CD14-positive monocyte (primary cell): ENCODE measurements at places on chromosomes 2 and 18. TPM values are rescaled to one million over a fixed set of nuclear protein-coding genes. Genes with fewer than 3 reads are reported as not detected.

DNA sequence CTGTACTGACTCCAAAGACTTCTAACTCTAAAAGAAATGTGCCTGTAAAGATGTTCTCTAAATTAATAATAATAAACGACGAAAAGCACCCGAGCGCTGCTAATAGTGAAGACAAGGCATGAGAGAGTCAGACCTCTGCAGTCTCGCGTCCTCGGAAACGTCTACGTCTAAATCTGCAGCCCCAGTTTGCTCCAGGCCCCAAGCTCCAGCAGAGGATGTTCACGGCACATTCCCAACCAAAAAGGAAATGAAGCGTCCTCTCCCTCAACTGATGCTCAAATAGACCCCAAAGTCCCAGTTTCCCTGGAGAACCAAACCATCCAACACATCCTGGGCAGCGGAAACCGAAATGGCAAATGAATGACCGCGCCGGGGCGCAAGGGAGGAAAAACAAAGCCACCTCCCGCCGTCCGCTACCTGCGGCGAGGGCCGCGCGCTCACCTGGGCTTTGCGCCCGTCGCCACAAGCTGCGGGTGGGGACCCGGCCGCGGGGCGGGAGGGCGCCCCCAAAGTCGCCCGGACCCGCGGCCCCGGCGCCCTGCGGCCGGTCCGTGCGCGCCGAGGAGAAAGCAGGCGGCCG, 47.1 kb upstream of the CCDC150 start:
- peaks cover 4% of the 10 kb centered on the region for H3K4me1 ChIP-seq
- H3K36me3 ChIP-seq: no peaks in the 10 kb centered on the region
- H3K27me3 ChIP-seq: peaks cover 65% of the 10 kb centered on the region

GRCh38 chr18:21513292-21513691, 87.2 kb downstream of the ESCO1 start:
- H3K4me1 ChIP-seq: no peaks in the 10 kb centered on the region
- no peaks in the 10 kb centered on the region for H3K27me3 ChIP-seq
- H3K4me3 ChIP-seq: no peak overlapping the region
- DNase-seq: no peak
- no peak overlapping the region for H3K27ac ChIP-seq

- DNase-seq: no peak
- no peak overlapping the region for H3K27ac ChIP-seq
- no peaks in the 10 kb centered on the region for H3K4me1 ChIP-seq
- H3K36me3 ChIP-seq: no peaks in the 10 kb centered on the region
- H3K4me3 ChIP-seq: no peak overlapping the region
- H3K27me3 ChIP-seq: no peaks in the 10 kb centered on the region
These were observed 928.7 kb downstream of the SLC4A3 start for GRCh38 chr2:220555961-220556630.

- H3K27me3 ChIP-seq: no peaks in the 10 kb centered on the region
- no peak overlapping the region for H3K27ac ChIP-seq
- H3K4me3 ChIP-seq: no peak overlapping the region
- H3K4me1 ChIP-seq: no peaks in the 10 kb centered on the region
- DNase-seq: no peak
These were observed 2.3 kb upstream of the ACTG2 start for GRCh38 chr2:73890301-73891092.

- H3K27me3 ChIP-seq: no peaks in the 10 kb centered on the region
- no peak overlapping the region for H3K4me3 ChIP-seq
- H3K36me3 ChIP-seq: no peaks in the 10 kb centered on the region
- DNase-seq: no peak
- H3K4me1 ChIP-seq: no peaks in the 10 kb centered on the region
These were observed 13.2 kb downstream of the SLC9A2 start for GRCh38 chr2:102632380-102633175.

DNA sequence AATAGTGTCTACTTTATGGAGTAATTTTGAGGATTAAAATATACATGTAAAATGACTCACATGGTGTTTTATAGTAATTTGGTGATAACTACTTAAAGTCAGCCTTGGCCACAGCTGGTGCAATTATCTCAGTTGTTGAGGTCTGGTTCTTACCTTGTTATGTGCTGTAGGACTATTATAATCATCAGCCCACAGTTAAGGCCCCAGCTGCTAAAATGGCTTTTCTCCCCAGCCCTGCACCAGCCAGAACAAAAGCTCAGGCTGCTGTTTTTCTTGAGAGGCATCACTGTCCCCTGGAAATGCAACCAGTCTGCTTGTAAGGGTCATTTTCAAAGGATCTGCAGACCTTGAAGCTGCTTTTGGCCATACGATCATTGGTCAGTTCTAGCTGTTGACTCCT, 283.3 kb upstream of the THUMPD2 start:
- no peaks in the 10 kb centered on the region for H3K36me3 ChIP-seq
- no peak overlapping the region for H3K27ac ChIP-seq
- no peaks in the 10 kb centered on the region for H3K4me1 ChIP-seq
- no peak overlapping the region for H3K4me3 ChIP-seq
- no peak for DNase-seq

- no peak for DNase-seq
- no peaks in the 10 kb centered on the region for H3K27me3 ChIP-seq
- peaks cover 23% of the 10 kb centered on the region for H3K4me1 ChIP-seq
- no peak overlapping the region for H3K27ac ChIP-seq
- H3K36me3 ChIP-seq: no peaks in the 10 kb centered on the region
These were observed 2.8 kb downstream of the MSH2 start for GRCh38 chr2:47405757-47406156.

DNA sequence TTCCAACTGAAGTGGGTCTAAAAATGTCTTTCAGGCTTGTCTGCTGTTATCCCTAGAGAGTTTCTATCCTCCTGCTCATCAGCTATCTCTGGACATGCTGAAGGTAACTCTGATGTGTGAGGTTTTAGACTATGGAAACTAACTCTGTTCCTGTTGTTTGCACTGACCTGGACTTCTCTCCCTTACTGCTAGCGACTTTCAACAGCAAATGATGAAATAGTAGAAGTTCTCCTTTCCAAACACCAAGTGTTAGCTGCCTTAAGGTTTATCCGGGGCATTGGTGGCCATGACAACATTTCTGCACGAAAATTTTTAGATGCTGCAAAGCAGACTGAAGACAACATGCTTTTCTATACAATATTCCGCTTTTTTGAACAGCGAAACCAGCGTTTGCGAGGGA, 26.9 kb downstream of the RMC1 start:
- DNase-seq: peak; percentile 36
- H3K4me3 ChIP-seq: no peak overlapping the region
- H3K27ac ChIP-seq: no peak overlapping the region
- no peaks in the 10 kb centered on the region for H3K27me3 ChIP-seq
- H3K36me3 ChIP-seq: peaks cover 98% of the 10 kb centered on the region

DNA sequence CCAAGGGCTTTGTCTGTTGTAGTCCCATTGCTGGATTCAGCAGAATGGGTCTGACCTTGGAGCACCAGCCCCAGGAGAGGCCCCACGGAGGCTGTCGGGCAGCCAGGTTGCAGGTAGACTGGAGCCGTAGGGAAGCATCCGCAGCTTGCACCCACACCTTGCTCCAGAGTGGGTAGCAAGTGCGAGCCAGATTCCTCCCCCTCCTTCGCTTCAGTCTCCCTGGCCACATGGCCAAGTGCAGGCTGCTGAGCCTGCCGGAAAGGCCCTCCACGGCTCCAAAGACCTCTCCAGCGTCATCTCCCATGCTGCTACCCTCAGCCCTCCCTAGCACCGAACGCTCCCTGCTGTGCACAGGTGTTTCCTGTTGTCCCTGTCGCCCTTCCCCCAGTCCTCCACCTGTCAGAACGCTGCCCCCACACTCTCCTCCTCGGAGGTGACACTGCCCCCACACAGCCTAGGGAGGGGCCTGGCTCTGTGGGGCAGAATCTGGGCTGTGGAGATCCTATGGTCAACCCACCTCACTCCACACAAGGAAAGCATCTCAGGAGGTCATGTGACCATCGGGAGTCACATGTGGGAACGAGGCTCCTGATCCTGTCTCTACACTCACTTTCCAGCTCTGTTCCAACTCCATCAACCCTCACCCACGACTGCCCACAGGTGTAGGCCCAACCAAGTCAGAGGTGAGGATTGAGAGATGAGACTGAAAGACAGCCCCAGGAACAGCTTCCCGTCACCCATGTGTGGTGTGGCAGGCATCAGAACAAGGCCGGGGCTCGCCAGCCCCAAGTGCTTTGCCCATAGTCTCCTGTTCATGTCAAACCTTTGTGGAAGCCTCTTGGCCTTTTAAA, 8.3 kb downstream of the KCNF1 start:
- H3K27me3 ChIP-seq: peaks cover 7% of the 10 kb centered on the region
- no peaks in the 10 kb centered on the region for H3K36me3 ChIP-seq
- no peak overlapping the region for H3K27ac ChIP-seq
- H3K4me1 ChIP-seq: no peaks in the 10 kb centered on the region
- DNase-seq: no peak

DNA sequence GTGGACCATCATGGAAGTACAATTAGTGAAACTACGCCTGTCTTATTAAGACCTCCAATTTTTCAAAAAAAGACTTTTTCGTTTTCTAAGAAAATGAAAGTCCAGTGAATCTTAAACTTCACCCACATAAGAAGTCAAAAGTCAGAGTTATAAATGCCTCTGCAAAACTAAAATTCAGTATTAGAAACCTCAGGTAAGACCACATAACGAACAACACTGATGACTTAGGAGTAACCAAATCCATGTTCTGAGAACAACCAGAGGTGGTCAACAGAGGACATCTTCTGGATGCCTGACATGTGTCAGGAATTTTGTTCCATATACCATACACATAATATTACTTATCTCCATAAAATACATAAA, 62.4 kb downstream of the RPL31 start:
- H3K27ac ChIP-seq: no peak overlapping the region
- DNase-seq: no peak
- no peaks in the 10 kb centered on the region for H3K27me3 ChIP-seq
- H3K4me3 ChIP-seq: no peak overlapping the region

- H3K36me3 ChIP-seq: no peaks in the 10 kb centered on the region
- no peak overlapping the region for H3K4me3 ChIP-seq
- H3K27ac ChIP-seq: no peak overlapping the region
- H3K27me3 ChIP-seq: peaks cover 14% of the 10 kb centered on the region
- no peak for DNase-seq
These were observed 3.3 kb downstream of the BOK start for GRCh38 chr2:241561832-241562231.

DNA sequence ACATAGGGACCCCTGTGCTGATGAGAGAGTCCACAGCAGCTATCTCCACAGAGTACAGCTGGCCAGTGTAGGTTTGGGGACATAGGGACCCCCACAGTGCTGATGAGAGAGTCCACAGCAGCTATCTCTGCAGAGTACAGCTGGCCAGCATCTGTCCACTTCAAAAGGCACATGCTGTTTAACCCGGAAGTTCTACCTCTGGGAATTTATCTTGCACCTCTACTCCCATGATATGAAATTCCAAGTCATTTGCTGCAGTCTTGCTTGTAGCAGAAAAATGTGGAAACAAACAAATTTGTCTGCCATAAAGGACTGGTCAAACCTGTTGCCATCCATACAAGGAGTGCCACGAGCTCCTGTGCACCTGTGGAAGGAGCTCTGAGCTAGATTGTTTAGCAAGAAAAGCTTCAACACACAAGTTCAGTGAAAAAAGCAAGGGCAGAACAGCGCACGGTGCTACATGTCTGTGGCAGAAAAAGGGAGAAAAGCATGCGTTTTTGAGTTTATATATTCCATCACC, 33.1 kb downstream of the LRRFIP1 start:
- no peak for DNase-seq
- no peak overlapping the region for H3K27ac ChIP-seq
- H3K36me3 ChIP-seq: no peaks in the 10 kb centered on the region
- no peaks in the 10 kb centered on the region for H3K27me3 ChIP-seq
- peaks cover 21% of the 10 kb centered on the region for H3K4me1 ChIP-seq

DNA sequence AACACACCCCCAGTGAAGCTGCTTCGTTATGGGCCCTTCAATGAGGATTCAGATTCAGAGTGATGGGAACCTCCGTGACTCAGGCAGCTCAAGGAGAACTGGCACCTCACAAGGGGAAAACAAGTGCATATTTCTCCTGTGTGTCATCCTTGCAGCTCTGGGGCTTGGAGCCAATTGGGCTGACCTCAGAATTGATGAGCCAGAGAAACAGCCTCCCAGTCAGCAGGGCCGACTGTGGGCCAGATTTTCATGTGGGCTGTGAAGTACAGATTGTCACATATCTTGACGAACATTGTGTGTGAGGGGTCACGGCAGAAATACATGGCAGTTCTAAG, 189.6 kb upstream of the SP5 start:
- no peak for DNase-seq
- peaks cover 4% of the 10 kb centered on the region for H3K27me3 ChIP-seq
- no peaks in the 10 kb centered on the region for H3K36me3 ChIP-seq
- H3K4me3 ChIP-seq: no peak overlapping the region
- no peaks in the 10 kb centered on the region for H3K4me1 ChIP-seq

DNA sequence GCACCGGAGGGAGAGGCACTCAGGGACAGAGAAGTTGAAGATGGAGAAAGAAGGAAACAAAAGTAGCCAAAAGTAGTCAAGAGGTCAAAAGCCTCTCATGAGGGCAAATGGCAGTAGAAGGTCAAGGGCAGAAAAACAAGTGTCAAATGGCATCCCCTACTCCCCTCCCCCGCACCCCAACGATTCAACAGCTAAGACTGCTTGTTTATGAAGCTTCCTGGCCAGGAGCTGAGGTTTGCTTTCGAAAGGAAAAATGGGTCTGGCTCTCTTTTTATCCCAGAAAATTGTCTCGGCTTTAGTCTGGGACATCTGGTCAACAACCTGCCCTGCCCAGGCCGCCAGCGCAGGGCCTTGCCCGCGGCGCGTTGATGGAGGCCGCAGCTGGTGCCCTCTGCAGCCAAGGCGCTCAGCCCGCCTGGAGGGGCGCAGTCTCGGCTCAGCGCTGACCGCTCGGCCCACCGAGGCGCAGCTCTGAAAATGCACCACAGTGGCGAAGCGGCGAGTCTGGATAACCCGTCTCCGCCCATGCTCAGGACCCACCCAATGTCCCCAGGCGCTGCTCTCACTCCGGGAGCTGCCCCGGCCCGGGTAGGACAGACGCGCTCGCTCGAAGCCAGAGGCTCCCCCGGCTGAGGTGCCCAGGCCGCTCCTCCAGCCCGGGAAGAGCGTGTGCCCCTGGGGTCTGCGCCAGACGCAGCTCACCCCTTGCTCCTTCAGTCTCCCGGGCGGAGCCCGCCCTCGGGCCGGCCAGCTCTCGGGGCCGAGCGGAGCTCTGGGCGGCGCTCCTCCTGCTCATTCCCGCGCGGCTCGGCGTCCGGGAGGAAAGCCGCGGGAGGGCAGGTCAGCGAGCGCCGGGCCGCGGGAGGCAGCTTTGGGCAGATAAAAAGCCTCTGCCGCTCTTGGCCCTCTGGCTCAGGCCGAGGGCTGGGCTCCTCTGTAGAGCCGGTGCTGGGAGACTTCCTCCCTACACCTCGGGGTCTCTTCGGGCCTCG, 1.8 kb upstream of the TBR1 start:
- no peak overlapping the region for H3K27ac ChIP-seq
- H3K4me3 ChIP-seq: no peak overlapping the region
- peaks cover 64% of the 10 kb centered on the region for H3K27me3 ChIP-seq

GRCh38 chr2:99571954-99572353, 82.1 kb upstream of the REV1 start:
- no peaks in the 10 kb centered on the region for H3K27me3 ChIP-seq
- H3K36me3 ChIP-seq: peaks cover 7% of the 10 kb centered on the region
- no peak overlapping the region for H3K4me3 ChIP-seq

- no peak overlapping the region for H3K27ac ChIP-seq
- peaks cover 72% of the 10 kb centered on the region for H3K4me1 ChIP-seq
- no peak overlapping the region for H3K4me3 ChIP-seq
- no peak for DNase-seq
- no peaks in the 10 kb centered on the region for H3K27me3 ChIP-seq
These were observed 54.1 kb upstream of the CAB39 start for GRCh38 chr2:230658577-230658876.

The CD28 gene
- 0.09 TPM for polyA plus RNA-seq

The ERMN gene
- 0.61 and 3.9 TPM in 2 replicates for polyA plus RNA-seq

The QPCT gene
- polyA plus RNA-seq: 272 TPM

The RNASEH1 gene
- 16.4 TPM for polyA plus RNA-seq

The CCDC148 gene
- not detected in 2 replicates for polyA plus RNA-seq

The KCNK3 gene
- not detected for polyA plus RNA-seq

The HOXD8 gene
- not detected for polyA plus RNA-seq

The CASP8 gene
- polyA plus RNA-seq: 51.7 and 123 TPM in 2 replicates

The LIMS3 gene
- 5.7 TPM for polyA plus RNA-seq
